ENCODE measurements at places on chromosomes 2 and 18.

DNA sequence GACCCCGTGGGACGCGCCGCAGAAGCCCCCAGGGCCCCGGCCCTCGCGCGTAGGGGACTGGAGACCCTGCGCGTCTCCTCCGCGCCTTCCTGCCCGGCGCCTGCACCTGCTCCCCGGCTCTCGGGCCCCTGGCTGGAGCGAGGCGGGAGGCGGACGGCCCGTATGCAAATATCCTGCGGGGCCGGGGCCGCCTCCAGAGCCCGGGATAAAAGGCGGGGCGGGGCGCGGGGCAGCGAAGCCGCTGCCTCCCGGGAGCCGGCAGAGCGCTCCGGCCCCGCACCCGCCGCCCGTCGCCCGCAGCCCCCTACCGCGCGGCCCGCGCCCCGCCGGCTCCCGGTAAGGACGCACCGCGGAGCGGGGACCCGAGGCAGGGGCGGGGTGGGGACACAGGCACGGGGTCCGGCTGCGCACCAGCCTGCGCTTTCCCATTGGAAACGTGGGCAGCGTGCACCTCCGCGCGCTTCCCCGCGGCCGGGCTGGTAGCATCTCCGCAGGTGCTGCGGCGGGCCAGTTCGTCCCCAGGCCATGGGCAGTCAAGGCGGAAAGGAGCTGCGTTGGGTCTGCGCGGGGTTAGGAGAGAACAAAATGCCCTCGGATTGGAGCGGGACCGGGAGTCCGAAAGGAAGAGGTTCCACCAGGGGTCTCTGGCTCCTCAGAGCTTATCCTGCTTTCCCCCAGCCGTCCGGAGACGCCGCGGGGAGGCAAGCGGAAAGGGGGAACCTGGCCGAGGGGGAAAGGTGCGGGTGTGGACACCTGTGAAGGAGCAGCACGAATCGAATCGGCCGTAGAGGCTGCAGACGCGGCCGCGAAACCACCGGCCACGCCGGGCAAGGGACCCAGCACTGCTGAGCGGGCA lies at the start of gene ATP6V1C2:
Gene ATP6V1C2, plus strand, starts transcription at position 235 of the 856 bp plus-strand sequence. CDS start 1,220 bp downstream, outside the sequence.
- DNase-seq = no peak

GRCh38 chr18:8777846-8778245 lies 72.5 kb downstream of the MTCL1 start:
- DNase-seq = no peak

- DNase-seq = no peak
Observed at GRCh38 chr2:37797081-37797480, 125.6 kb upstream of the CDC42EP3 start.

GRCh38 chr2:9199716-9200632 lies 6.6 kb upstream of the ASAP2 start:
- no peak for DNase-seq

DNA sequence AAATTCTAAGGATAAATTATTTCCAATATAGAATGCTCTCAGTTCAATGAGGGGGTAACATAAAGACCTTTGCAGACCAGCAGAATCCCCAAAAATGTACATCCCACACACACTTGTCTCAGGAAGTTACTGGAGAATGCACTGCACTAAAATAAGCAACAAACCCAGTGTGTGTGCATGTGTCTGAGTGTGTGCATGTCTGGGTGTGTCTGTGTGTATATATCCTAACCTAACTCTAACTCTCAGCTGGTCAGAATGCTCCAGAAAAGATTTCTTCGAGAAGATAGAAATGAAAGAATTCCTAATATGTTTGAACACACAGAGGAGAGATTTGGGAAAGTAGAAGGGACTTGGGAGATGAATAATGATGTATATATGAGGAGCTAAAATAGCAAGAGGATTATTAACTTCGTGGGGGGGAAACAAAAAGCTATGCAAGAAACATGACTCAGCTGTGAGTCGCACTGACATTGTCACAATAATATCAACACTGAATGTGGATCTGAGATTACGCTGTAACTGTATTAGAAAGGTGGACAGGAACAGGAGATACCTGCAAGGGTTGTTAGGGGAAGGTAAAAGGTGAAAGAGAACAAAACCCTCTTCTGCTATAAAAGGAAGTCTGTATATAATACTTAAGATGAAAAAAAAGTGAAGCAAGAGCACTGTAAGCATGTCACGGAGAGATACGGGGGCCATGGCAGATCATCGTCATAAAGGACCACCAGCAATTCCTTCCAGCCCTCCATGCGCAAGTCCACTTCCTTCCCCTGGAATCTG lies 11.1 kb downstream of the COLEC12 start:
- DNase-seq = no peak

DNA sequence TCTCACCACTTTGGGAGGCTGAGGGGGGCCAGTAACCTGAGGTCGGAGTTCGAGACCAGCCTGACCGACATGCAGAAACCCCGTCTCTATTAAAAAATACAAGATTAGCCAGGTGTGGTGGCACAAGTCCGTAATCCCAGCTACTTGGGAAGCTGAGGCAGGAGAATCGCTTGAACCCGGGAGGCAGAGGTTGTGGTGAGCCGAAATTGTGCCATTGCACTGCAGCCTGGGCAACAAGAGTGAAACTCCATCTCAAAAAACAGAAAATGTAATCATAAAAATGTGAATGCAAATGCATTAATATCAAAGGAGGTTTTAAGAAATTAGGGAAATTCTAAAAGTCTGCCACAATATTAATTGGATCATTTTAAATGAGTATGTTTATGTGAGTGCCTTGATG lies 45.7 kb downstream of the ACTR2 start:
- DNase-seq = no peak

DNA sequence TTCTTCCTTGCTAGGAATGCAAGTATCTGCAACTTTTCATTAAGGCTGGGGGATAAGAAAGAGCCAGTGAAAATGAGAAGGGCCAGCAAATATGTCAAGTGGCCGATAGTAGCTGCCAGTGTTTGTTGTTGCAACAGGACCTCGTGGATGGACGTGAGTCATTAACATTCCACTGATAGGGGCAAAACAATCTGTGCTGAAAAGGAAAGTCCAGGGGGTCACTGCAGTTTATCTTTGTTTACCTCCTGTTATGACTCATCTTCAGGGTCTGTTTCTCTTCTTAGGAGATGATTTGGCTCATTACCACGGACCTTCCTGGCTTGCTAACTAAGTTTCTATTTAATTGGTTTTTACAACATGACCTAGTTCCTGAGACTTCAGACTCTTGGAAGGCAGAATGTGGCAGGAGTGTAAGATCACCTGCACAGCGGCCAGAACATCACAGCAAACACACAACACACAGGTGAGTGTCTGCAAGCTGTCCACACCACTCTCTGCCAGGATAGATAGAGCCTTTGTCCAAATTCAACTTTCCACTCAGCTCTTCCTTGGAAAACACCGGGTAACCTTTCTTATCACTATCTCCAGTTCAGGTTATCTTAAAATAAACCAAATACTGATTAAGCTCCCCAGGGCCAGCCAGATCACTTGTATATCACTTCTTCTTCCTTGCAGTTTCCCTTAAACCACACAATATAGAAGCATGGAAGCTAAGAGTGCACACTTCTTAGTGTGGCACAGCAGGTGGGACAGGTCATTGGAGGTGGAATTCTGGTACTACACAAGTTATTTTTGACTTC lies 157.5 kb upstream of the LMAN1 start:
- no peak for DNase-seq

GRCh38 chr2:124339709-124340108 lies 314.6 kb downstream of the CNTNAP5 start:
- DNase-seq = no peak

DNA sequence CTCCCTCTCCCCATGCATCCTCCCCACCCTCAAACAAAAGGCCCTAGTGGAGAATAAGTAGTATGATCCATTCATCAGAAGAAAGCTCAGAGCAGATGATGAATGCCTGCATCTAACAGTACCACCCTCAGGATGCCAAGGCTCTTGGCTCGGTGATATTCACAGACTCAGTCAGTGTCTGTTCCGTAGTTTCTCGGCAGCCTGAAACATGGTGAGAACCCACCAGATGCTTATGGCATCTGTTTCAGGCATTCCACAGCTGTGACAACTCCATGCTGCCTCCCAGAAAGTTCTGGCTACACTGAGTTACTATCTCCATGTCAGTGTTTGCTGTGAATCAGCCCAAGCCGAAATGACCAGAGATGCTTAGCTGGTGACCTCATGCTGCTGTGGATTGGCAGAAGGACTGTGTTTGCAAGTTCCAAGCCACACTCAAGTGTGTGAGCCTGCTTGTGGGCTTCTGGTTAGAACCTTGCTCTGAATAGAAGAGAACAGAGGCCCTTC lies 83.9 kb downstream of the WDSUB1 start:
- no peak for DNase-seq

GRCh38 chr2:186592137-186592875 lies 2.5 kb downstream of the ITGAV start:
- no peak for DNase-seq

DNA sequence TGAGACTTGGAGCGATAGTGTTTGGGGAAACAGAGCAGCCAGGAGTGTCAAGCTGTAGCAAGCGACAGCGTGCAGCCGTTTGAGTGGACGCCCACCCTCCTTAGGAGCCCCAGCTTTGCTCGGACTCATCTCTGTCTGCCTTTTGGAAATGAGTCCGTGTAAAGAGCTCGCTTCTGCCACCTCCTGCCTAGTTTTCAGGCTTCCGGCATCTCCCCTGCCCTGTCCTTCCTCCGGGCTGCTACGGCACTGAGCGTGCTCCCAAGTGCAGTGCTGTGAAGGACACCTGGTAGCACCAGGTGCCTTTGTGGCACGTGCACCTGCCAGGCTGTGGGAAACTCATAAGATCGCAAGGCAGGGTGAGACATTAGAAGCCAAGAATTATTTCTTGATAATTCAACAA lies 117.1 kb downstream of the RNF144A start:
- DNase-seq = no peak

GRCh38 chr2:137975280-137976271 lies 11.3 kb downstream of the HNMT start:
- DNase-seq = no peak

GRCh38 chr2:100054426-100054825 lies 88.0 kb downstream of the AFF3 start:
- DNase-seq = no peak

DNA sequence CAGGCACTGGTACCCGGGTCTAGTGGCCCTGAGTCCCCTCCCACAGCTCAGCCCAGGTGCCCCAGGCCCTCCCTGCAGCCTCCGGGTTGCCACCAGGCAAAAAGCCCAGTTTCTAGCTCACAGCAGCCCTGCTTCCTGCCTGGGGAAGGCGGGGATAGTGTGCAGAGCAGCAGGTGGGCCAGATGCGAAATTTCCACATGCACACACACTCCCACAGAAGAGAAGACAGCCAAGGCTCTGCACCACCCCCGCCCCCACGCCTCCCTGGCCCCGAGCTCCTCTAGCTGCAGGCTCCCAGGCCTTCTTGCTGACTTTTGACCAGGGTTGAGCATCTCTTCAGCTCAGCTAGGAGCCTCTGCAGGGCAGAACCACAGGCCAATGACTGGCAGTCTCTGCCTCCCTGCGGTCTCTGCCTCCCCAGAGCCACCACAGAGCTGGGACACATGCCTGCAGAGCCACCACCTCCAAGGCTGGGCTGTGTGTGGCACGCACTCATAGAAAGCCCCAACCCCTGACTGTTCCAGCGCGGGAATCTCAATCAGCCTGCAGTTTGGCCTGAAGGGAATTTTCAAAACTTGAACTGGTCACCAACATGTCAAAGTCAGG lies 7.2 kb downstream of the SLC66A2 start:
- no peak for DNase-seq

DNA sequence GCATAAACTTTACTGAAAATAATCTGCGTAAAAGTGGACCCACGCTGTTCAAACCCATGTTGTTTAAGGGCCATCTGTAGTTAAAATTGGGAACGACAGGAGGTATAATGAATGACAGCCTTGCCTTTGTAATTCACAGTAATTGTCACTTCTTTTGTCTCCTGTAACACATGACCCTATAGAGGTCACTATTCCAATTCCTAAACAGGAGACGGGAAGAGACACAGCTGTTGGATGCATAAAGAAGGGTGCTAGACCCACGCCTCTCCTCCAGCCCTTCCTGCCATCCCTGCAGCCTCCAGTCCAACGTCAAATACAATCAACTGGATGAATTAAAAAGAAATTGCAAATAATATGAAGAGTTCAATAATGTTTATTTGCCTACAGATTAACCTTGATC lies 63.1 kb upstream of the NFATC1 start:
- DNase-seq = no peak

DNA sequence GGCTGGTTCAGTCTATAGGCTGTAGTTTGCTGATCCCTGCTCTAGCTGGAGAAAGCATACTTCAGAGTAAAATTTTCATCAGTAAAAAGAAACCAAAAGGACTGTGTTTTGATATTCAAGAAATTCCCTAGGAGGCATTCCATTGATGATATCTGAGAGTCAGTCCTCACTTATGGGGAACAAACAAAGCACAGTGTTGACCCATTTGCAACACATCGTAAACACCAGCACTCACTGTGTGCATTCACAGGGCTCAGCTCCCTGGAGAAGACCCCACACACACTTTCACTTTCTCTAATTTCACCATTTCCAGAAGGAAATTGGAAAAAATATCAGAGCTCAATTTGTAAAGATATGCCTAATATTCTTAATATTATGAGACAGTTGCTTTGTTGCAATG lies 147.1 kb downstream of the PIEZO2 start:
- DNase-seq = no peak

- DNase-seq = no peak
Observed at GRCh38 chr2:118729760-118730159, 117.7 kb downstream of the EN1 start.

GRCh38 chr2:149038442-149039212 lies at the start of gene LYPD6B:
LYPD6B (plus strand) TSS chr2:149038699; CDS start chr2:149130949, 92,250 bp downstream.
- DNase-seq = no peak

DNA sequence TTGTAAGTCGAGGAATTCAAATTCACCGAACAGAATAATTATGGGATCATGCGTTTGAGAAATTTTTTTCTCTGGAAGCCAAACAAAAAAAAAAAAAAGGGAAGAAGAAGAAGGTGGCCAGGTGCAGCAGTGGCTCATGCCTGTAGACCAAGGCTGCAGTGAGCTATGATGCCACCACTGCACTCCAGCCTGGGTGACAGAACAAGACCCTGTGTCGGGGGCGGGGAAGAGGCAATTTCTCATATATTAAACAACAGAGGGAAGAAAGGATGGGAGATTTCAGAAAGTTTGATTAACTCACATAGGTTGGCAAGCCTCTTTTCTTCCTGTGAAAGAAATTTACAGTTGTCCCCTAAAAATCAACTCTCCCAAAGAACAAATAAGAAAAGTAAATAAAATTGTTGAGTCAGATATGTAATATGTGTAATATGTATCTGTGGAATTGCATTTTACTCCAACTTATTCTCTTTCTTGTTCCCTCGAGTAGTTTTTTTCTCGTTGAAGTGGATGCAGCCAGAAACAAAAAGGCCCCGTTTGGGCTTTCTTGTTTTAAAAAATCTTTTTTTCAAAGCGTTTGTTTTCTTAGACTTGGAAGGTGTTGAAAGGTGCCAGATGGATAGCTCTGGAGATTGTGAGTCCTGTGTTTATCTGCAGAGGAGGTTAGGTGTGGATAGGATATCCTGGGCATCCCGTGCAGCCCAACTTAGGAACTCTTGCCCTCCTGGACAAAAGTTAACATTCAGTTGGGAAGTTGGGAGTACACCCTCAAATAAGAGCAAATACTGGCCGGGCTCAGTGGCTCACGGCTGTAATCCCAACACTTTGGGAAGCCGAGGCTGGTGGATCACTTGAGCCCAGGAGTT lies 25.4 kb upstream of the FMNL2 start:
- DNase-seq = no peak
